ENCODE measurements at places on chromosomes 6 and 20. TPM values are rescaled to one million over a fixed set of nuclear protein-coding genes. Genes with fewer than 3 reads are reported as not detected.

- DNase-seq = no peak
Measured at GRCh38 chr20:8524101-8525016, 392.3 kb downstream of the PLCB1 start.

TNFAIP3 gene
- total RNA-seq = 82.8 TPM

GRCh38 chr6:23036406-23036983 lies 467.1 kb downstream of the HDGFL1 start:
- DNase-seq = no peak

PARD6B gene
- total RNA-seq = 7.7 TPM

- no peak for DNase-seq
Measured at GRCh38 chr6:148272597-148272996, 70.0 kb upstream of the SASH1 start.

SOX18 gene
- total RNA-seq = 0.16 TPM

DNA sequence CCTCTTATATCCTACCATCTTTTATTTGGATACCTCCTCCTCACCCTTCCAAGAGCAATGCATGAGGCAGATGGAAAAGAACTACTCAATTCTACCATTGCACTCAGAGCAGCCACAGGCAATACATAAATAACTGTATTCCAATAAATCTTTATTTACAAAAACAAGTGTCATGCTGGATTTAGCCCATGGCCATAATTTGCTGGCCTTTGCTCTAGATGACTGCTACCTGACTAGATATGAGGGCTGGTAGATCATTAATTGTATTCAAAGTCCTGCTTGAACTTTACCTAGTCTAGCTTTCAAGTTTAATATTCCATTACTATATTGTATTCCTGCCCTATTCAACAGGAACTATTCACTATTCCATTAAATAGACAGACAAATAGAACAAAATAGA lies 37.1 kb downstream of the AFG1L start:
- no peak for DNase-seq

DNA sequence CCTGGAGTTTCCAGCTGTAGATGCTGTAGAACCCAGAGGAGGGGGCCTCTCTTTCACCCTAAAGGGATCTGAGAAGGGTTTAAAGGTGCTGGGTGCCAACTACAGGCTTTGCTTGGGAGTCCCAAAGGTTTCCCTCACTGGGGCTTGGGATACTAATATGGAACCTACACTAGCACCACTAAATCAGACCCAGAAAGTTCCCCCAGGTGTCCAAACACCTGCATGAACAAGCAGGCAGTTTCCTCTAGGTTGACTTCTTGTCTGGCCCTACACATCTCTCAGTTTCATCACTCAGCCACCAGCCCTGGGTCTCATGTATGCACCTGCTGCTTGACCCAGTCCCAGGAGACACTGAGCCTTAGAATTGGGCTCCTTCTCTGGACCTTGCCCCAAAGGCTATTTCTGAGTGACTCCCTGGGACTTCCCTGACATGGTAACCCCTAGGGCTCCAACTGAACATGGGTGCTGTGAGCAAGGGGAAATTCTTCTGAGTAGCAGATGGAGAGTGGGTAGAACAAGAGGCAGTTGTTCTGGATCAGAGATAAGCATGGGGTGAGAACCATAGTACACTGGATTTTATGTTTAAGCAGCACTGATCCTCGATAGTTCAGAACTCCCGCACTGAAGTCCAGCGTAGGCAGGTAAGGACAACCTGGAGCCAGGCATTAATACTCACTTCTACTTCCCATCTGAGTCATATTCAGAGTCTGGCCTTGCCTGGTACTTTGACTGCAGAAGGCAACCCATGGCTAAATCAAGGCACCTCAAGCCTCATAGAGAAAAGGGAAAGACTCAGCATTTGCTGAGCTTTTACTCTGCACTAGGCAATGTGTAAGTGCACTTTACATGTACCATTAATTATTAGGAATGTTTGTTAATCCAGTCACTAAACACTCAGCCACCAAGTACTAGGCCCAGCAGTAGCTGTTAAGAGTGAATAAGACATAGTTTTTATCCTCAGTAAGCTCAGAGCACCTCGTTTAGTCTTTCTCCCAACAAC lies 16.8 kb downstream of the BCL2L1 start:
- no peak for DNase-seq

GRCh38 chr6:110266996-110267395 lies 86.8 kb downstream of the CDC40 start:
- no peak for DNase-seq

Data from mammary epithelial cell (primary cell).